NCI-H2107 (cell line): ENCODE measurements at places on chromosomes 13 and 19.

DNA sequence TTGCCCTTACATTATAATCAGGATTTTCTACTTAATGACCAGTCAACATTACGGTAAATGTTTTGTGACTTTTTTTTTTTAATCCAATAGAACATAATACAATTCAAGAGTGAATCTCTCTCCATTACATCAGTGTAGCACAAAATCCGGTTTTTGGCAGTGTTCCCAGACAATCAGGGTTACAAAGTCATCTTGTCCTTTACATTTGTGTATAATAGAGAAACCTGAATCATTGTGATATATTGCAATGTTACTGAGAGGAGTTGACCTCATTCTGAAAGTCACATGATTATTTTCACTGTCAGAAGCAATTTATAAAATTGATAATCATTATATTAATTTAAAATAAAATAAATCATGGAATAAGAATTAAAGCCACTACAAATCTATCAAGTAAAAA lies 1346.0 kb upstream of the SPRY2 start:
- no peak for DNase-seq

GRCh38 chr13:37918116-37918714 lies 48.6 kb upstream of the TRPC4 start:
- no peak for DNase-seq

GRCh38 chr19:55166530-55167268 lies at the start of gene DNAAF3:
Gene DNAAF3, minus strand, starts transcription at chr19:55166613. Its CDS starts 200 bp downstream, at chr19:55166413.
- peak; percentile 87 for DNase-seq

DNA sequence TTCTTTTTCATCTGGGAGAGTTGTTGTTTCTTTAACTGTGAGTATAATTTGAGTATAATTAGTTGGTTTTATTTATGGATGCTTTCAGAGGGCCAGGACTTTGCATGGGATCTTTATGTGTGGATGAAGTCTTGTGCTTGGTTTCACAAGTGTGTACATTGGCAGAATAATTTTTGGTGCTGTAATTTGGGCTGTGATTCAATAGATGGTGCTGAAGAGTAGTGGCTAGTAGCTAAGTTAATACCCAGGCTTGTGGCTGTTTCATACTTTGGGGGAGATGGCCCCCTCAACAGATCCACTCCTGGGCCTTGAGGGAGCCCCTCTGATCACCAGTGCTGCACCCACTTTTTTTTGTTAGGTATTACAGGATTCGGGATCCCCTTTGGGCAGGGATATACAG lies 1142.4 kb downstream of the SLITRK1 start:
- no peak for DNase-seq

GRCh38 chr19:18418483-18419194 lies 559 bp upstream of the SSBP4 start:
- DNase-seq = no peak

DNA sequence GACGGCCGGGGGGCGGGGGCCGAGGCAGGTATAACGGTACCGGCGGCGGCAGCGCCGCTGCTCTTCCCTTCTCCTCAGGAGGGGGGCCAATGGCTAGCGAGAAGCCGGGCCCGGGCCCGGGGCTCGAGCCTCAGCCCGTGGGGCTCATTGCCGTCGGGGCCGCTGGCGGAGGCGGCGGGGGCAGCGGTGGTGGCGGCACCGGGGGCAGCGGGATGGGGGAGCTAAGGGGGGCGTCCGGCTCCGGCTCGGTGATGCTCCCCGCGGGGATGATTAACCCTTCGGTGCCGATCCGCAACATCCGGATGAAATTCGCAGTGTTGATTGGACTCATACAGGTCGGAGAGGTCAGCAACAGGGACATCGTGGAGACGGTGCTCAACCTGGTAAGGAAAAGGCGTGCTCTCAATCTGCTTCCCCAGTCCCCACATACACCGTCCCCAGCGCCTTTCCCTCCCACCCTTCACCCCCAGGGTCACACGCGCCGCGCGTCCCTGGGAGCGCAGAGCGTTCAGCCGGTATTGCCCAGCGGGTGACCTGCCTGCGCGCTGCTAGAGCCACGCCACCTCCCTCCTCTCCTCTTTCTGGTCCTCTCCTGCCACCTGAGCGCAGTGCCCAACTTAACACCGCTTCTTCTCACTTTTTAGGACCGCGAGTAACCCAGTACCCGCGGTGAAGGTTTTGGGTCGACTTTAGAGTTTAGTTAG lies 814 bp downstream of the NBEA start:
- DNase-seq = peak; percentile 20

GRCh38 chr13:97724450-97724849 lies 229.0 kb upstream of the IPO5 start:
- no peak for DNase-seq

GRCh38 chr13:44676534-44676933 lies 100.4 kb upstream of the TSC22D1 start:
- DNase-seq = no peak

GRCh38 chr19:46107371-46107770 lies 17.1 kb downstream of the IGFL3 start:
- no peak for DNase-seq

DNA sequence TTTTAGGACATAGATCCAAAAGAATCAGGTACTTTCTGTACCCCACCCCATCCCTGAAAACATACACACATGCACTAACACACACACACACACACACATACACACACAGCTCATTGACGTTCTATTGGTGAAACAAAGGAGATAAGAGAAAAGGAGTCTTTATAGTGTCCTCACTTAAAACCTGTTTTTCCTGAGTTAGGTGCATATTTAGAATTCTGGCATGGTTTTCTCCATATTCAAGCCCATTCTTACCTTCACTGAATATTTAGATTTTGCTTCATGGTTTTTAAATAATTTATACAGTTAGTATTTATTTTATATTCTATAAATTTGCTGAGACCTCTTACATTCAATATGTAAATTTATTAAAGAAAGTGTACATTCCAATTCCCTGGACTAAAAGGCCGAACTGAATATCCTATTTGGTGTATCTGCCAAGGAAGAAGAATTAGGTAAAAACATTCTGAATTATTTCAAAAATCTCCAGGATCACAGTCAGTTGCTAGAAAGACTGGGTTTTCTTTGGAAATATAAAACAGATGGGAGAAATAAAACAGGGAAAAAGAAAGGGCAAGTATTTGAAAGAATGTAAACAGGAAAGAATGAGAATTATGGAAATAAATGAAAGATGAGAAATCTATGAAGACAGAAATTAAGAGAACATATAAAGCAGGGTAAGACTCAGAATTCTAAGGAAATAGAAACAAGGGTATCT lies 556.2 kb downstream of the KCTD12 start:
- no peak for DNase-seq
